ENCODE measurements at places on chromosomes 2 and 18.

DNA sequence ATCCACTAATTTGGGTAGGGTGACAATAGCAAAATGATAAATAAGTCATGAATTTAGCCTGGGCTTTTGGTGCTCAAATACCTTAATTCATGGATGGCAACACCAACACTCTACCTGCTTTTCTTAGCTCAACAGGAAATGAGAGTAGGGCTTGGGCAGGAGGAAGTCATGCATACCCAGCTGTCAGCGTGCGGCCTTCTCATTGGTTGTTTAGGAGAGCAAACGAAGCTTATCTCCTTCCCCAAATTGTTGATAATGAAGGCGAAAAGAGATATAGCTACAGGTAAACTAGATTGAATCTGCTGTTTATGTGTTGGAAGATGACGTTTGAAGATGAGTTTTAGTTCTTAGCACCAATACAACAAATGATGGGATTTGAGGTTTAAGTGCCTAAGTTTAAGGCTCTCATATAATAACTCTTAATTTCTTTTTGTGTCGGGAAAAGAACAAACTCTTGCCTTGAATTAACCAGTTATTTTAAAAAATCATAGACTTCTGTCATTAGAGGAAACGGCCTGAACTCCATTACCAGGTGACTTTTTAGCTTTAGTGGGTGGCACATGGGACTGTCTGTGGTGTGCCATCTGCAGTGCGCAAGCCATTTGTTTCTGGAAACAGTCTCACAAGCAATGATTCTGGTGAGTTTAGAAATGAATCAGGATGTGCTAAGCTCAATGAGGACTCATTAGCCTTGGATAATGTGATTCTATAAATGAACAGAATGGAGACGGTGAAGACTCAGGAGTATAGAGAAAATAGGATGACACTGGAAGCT, 19.8 kb downstream of the MAP4K4 start:
- no peak for DNase-seq

GRCh38 chr2:31137211-31138036, 816 bp downstream of the GALNT14 start:
- no peak for DNase-seq

DNA sequence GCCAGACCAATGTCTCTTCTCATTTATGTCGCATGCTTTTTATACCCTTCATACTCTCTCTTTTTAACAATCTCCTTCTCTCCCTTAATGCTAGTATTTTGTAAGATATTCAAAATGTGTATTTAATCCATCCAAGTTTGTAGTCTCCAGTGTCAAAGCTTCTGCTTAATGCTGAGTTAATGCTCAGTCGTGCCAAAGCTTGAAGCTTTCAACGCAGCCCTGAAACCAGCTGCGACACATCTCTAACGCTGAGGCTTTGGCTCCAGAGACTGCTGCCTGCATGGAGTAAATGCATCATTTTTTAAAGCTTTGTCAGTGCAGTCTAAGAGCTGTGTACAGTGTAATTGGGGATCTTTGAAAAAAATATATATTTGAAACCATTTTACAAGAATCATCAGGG, 2108.8 kb upstream of the PIK3C3 start:
- no peak for DNase-seq

GRCh38 chr2:164430166-164430783, 191.0 kb downstream of the GRB14 start:
- peak; percentile 60 for DNase-seq

GRCh38 chr2:25936889-25937545, 45.3 kb downstream of the KIF3C start:
- DNase-seq: no peak

DNA sequence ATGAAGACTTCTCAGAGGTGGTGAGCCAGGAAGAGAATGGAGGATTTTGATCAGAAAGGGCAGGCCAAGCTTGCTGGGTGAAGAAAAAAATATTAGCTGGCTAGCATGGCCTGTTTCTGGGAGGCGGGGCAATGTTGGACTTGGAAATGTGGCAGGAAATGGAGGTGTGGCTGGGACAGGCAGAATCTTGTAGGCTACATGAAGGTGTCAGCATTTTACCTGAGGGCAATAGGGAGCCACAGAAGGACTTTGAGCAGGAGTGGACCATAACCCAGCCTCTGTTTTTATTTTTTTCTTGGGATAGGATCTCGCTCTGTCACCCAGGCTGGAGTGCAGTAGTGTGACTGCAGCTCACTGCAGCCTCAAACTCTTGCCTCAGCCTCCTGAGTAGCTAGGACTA, 31.7 kb downstream of the EMX1 start:
- no peak for DNase-seq

DNA sequence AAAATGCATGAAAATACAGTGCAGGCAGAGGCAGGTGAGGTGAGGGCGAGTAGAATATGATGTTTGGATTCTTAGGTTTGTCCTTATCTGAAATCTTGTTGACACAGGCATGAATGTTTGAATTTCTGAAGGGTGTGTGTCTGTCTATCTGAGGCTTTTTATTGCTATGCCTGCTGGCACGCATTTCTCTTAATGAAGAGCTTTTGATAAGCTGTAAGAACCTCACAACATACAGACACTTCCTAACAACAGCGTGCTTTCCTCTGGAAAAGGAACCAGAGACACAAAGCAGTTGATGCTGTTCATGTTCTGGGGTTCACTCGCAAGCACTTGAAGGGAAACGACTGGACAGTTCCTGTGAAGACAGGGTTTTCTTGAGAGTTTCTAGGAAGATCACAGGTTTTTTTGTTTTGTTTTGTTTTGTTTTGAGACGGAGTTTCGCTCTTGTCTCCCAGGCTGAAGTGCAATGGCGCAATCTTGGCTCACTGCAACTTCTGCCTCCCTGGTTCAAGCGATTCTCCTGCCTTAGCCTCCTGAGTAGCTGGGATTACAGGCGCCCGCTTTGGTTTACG, 33.3 kb upstream of the CABLES1 start:
- DNase-seq: peak; percentile 70

DNA sequence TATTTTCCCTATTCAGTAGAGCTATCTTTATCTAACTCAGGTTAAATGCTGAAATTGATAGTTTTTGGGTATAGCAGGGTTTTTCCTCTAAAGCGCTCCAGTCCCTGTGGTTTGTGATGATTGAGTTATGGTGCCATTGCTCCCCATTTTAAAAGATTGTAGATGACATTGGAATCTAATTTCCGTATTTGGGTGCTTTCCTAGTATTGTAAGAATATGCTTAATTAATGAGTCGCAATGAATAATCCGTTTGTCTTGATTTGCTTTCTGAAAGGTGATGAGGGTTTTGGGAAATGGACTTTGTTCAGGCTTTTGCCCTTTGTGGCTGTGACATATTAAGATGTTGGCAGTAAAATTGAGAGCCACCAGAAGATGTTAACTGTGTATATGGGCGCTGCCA, 3.9 kb downstream of the RPS7 start:
- DNase-seq: no peak

GRCh38 chr2:109459485-109459884, 154.3 kb downstream of the SEPTIN10 start:
- no peak for DNase-seq

DNA sequence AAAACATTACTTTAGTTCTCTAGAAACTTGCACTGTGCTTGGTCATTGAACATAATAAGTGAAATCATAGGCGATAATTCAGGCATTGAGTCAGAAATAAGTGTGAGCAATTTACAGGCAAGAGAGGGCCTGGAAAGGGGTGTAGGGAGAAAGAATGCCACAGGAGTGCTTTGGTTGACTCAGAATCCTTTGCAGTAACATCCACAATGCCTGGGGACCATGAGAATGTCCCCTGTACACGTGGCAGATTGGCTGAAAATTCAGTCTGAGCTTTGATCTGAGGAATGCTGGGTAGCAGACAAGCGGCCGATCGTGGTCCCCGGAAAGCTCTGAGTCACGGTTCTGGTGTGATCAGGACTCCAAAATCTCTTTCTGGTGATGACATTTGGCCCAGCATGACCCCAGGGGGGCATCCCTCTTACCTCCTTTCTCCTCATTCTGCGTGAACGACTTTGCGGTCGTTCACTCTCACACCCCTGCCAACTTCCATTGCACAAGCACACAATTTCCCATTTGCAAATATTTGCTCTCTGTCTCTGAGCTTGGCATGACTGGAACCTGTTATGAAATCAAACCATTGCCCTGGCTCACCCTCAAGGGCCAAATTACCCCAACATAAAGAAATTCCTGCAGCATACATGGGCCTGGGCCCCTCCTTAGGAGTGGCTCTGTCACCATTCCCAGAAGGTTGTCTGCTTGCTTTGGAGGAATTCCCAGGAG, 305.0 kb upstream of the EPAS1 start:
- no peak for DNase-seq

DNA sequence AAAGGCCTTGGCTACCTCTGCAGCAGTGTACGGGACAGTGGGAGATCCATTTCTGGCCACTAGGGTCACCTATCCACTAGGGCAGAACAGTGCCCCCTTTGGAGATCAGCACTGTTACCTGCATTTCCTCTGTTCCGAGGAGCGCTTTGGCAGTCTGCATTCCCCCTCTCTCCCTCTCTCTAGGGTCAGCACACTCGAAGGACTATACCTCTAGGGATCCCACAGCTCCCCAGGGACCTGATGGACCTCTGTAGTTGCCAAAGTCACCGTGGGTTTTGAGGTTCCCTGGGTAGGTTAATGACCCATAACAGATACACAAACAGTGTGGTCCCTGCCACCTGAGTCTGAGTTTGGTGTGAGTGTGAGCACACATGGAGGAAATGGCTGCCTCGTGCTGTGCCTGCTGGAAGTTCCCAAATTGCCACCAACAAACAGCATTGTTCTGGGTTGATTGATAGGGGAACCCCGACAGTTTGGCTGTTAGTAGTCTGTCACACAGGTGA, 99.8 kb upstream of the VWC2L start:
- no peak for DNase-seq

- peak; percentile 30 for DNase-seq
These were observed 42.5 kb downstream of the TANC1 start for GRCh38 chr2:159010963-159011362.

DNA sequence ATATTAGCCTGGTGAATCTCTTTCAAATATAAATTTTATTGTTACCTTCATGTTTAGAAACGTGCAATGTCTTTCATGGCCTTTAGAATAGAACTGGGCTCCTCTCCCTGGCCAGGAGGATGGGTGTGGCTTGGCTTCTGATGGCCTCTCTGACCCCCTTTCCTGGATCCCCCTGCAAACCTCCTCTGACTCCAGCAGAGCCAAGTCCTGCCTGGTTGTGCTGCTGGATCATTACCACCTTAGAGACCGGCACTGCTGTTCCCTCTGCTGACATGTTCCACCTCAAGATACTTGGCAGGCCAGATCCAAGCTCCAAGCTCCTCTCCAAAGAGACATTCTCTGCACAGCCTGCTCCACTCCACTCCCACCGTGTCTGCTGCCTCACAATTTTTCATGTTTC, 823.8 kb upstream of the HS6ST1 start:
- no peak for DNase-seq

DNA sequence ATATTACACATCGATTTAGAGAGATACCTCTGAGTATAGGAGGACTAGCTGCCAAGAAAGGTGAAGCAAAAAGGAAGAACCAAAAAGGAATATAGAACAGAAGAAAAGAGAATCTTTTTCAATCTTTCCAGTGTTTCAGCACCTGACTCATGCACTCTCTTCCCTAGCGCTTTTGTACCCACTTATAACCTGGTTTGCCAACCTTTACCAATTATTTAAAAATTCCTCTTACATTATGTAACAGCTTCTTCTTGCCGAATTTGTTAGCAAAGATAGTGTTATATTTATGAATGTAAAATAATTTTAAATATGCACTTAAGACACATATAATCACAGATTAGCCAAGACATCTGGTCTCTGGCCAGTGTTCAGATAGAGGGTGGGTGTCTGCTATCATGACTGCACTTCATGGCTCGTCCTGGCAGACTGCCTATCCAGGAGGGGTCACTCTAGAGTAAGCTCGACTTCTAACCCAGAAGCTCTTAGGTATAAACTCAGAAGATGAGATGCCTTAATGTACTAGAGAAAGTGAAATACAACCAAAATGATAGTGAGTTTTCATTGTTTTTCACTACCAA, 122.9 kb downstream of the ATAD2B start:
- DNase-seq: peak; percentile 19

- peak; percentile 5 for DNase-seq
These were observed at the start of gene ZNF385B for GRCh38 chr2:179861416-179862067. Gene ZNF385B, minus strand, starts transcription at chr2:179861612.

DNA sequence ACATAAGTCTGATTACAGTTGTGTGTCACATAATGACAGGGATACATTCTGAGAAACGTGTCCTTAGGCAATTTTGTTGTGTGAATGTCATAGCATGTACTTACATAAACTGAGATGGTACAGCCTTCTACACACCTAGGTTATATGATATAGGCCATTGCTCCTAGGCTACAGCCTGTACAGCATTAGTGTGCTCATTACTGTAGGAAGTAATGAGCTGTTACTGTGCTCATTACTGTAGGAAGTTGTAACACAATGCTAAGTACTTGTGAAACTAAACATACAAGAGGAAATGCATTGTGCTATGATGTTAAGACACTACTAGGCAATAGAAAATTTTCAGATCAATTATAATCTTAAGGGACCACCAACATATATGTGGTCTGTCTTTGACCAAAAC, 72.8 kb downstream of the UPP2 start:
- no peak for DNase-seq

- DNase-seq: no peak
These were observed 12.5 kb downstream of the NMS start for GRCh38 chr2:100482741-100483140.

DNA sequence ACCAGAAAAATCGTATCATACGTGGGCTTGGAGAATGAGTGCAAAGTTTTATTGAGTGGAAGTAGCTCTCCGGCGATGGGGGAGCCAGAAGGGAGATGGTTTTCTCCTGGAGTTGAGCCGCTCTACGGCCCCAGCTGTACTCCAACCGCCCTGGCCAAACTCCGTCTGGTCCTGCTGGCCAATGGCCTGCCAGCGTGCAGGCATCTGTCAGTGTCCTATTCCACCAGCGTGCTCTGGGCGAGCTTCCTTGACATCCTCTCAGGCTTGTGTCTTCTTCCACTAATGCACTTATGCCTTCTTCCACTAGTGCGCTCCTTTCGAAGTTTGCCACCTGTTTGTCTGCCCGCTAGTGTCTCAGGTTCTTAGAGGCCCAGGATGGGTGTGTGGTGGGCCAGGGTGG, 345.5 kb upstream of the CDH19 start:
- no peak for DNase-seq

DNA sequence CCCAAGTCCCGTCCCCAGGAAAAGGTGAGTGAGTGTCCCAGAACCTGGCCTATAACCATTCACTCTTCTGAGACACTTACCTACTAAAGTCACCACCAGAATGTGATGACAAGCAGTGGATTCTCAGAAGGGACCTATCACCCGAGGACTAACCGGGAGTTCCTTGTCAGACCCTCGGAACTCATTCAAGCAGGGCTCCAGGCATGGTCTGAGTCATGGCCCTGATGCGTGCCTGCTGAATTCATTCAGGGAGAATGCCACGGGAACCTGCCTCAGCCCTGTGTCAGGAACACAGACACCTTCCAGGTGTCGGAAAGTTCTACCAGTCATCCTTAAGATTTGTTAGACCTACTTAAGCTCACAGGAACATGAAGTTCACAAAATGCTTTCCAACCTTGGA, 29.8 kb downstream of the ALPK2 start:
- no peak for DNase-seq

GRCh38 chr18:9734189-9734588, 26.1 kb downstream of the RAB31 start:
- DNase-seq: no peak
